ENCODE measurements at places on chromosomes 4 and X.

DNA sequence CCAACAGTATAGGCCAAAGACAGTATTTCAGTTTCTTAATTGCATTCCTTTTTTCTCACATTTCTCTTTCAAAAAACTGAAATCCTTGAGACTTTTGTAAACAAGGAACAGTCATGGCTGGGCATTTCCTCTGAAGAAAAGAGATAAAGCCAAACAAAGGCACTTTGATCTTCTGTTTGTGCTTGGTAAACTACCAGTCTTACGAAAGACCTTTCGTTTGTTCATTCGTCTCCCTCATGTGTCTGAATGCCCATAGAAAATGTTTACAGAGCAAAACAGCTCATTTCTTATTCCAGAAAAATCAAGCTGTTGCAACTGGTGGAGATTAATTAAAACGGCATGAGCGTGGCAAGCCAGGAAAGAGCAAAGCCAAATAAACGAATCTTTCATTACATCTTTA, 178.0 kb downstream of the GASK1B start:
- no peak for DNase-seq
- no peak overlapping the region for H3K27ac ChIP-seq

DNA sequence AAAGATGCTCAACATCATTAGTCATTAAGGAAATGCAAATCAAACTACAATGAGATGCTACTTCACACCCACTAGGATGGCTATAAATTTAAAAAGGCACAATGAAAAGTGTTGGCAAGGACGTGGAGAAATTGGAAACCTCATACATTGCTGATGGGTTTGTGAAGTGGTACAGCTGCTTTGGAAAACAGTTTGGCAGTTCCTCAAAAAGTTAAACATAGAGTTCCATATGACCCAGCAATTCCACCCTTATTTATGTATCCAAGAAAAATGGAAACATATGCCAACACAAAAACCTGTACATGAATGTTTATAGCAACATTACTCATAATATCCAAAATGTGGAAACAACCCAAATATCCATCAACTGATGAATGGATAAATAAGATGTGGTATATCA, 101.3 kb upstream of the MAGEB10 start:
- H3K27me3 ChIP-seq, result no peaks in the 10 kb centered on the region
- no peak for DNase-seq
- H3K4me3 ChIP-seq, result no peak overlapping the region

DNA sequence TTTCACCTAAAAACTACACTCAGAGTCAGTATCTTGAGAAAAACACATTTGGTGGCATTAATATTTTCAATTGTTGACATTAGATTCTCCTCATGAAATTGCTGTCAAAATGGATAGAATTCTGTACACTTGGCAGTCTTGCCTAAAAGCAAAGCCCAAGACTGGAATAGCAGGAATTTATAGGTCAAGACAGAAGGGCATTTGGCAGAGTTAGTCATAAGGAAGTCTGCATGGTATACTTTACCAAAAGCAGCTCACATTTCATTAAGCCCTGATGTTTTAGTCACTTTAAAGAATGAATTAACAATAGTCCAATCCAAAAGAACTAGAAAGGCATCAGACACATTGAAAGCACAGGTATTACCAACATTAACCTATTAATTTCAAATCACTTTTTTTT, 7.1 kb downstream of the CCDC160 start:
- no peak for DNase-seq
- no peaks in the 10 kb centered on the region for H3K27me3 ChIP-seq
- H3K4me3 ChIP-seq, result no peak overlapping the region
- H3K36me3 ChIP-seq, result no peaks in the 10 kb centered on the region
- H3K27ac ChIP-seq, result no peak overlapping the region
- H3K4me1 ChIP-seq, result 0 out of 2 replicates have a peak, but pooled peaks cover 3% of the 10 kb centered on the region

GRCh38 chrX:148517176-148517575, 16.8 kb downstream of the AFF2 start:
- H3K36me3 ChIP-seq, result no peaks in the 10 kb centered on the region
- no peak for DNase-seq
- no peaks in the 10 kb centered on the region for H3K27me3 ChIP-seq
- H3K4me1 ChIP-seq, result no peaks in the 10 kb centered on the region
- H3K27ac ChIP-seq, result no peak overlapping the region

DNA sequence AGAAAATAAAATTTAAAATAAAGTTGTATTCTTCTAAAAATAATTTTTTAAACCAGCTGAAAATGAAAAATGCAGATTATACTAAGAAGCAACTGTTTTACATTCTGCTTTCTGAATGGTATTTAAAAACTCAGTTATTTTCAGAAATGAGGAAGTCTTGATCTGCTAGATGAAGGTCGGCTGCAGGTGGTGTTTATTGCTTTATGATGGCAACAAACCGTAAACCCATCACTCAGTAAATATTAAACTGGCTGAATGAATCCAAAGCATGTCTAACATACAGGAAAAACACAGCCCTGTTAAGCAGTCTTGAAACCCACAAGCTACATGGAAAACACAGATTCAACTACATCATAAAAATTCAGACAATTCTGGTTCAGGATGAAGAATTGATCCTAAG, 29.3 kb downstream of the DYNLT3 start:
- H3K4me1 ChIP-seq, result peaks cover 14% of the 10 kb centered on the region
- peak; percentile 30 for DNase-seq
- H3K27ac ChIP-seq, result peak overlapping the region; percentile 71
- H3K36me3 ChIP-seq, result no peaks in the 10 kb centered on the region
- no peak overlapping the region for H3K4me3 ChIP-seq
- no peaks in the 10 kb centered on the region for H3K27me3 ChIP-seq

DNA sequence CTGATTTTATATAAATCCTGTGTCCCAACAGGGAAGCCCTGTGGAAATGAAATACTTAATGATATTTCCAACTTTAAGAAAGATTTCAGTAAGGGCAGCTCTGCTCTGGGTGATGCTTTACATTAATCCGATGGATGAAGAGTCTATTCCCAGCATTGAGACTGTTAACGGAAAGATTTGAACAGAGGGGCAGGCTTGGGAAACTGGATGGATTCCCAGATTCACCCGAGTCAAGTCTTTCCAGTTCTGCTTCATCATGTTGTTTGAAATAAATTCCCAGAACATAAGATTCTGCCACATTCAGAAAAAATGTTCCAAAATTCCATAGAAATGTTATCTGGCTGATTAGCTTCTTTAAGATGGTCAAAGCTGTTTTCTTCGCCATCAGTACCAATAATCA, 246.0 kb downstream of the FBXW7 start:
- no peak overlapping the region for H3K4me3 ChIP-seq
- H3K4me1 ChIP-seq, result no peaks in the 10 kb centered on the region
- no peak for DNase-seq
- no peak overlapping the region for H3K27ac ChIP-seq
- H3K27me3 ChIP-seq, result no peaks in the 10 kb centered on the region
- no peaks in the 10 kb centered on the region for H3K36me3 ChIP-seq

DNA sequence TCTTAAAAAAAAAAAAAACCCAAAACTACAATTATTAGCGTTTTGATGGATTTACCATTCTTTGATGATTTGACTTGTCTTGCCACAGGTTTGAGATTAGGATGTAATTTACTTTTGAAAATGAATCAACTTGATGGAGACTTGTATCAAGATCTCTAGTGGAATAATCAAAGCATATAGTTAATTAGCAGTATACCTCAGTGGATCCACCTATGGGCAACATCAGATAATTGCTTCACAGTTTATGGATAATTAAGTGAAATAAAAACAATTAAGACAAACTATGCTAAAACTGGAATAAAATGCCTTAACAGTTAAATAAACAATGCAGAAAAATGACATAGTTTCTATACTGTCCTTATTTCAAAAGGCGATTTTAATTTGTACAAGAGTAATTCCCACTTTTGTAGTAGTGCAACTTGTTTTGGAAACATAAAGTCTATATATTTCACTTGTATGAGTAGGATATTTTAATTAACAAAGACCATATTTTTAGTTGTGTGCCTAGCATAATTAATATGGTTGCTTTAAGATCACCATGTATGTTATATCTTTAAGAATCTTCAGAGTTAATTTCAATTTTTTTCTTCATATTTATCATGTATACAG, 4.2 kb downstream of the CPEB2 start:
- peak; percentile 33 for DNase-seq
- H3K36me3 ChIP-seq, result peaks cover 3% of the 10 kb centered on the region
- no peak overlapping the region for H3K27ac ChIP-seq
- H3K4me1 ChIP-seq, result 0 out of 2 replicates have a peak, but pooled peaks cover 8% of the 10 kb centered on the region

DNA sequence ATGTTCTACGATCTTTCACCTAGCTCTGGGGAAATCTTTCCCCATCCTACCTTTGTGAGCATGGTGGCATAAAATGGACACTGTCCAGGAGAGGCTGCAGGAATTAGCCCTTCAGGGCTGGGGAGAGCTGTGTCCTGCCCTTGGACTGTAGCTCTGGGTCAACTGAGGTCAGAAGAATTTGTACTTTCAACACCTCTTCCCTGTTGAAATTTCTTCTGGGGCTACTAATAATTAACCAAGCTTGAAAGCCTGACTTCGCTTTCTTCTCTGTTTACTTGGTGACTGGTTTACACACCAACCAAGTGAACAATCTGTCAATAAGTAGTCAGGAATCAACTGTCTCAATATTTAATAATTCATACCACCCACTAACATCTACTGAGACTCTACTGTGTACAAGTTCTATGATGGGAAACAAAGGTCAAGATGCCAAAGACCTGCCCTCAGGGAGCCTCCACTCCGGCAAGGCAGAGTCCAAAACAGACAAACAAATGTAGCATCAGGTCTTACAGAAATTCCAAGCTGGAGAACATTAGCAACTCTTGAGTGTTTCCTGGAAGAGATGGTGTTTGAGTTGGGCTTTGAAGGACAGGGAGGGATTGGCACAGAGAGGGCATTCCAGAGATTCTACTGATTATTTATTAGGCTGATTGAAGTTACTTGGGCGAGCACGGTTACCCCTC, 113.1 kb downstream of the ENPP6 start:
- no peak overlapping the region for H3K27ac ChIP-seq
- no peaks in the 10 kb centered on the region for H3K27me3 ChIP-seq
- no peaks in the 10 kb centered on the region for H3K4me1 ChIP-seq

- H3K4me1 ChIP-seq, result no peaks in the 10 kb centered on the region
- no peak overlapping the region for H3K27ac ChIP-seq
- no peaks in the 10 kb centered on the region for H3K27me3 ChIP-seq
Measured at GRCh38 chr4:115596265-115597001, 483.0 kb upstream of the NDST4 start.

DNA sequence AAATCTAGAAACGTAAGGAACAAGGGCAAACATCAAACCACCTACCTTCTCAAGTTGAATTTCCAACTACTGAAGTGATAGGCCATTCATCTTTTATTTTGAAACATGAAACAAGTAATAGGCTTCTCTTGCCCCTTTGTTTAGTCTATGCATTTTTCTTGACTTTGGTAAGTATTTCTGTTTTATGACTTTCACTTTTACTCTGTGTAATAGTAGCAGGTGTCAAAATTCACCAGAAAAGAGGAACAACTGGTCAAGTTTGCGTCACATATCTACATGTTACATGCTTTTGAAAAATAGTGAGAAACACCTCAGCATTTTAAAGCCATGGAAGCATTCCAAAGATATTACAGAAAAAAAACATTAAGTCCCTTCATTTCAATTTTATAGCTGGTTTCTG, 157.1 kb upstream of the FTHL17 start:
- H3K4me1 ChIP-seq, result no peaks in the 10 kb centered on the region
- no peaks in the 10 kb centered on the region for H3K36me3 ChIP-seq
- no peak overlapping the region for H3K27ac ChIP-seq
- no peaks in the 10 kb centered on the region for H3K27me3 ChIP-seq
- no peak overlapping the region for H3K4me3 ChIP-seq
- DNase-seq, result no peak

DNA sequence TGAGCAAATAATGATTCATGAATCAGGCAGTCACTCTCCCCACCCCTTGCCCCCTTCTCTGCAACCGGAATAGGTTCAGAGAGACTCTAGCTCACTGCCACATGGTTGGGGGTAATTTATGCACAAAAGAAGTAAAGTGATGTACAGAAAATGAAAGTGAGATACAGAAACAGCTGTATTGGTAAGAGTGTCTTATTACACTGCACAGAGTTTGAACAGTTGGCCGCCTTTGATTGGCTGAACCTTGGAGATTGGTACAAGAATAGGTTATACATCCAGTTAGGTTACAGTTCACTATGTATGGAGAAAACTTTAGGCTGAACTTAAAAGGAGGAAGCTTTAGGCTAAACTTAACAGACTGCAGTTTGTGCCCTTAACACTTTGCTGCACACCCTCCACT, 34.6 kb upstream of the DIAPH2 start:
- H3K4me1 ChIP-seq, result no peaks in the 10 kb centered on the region
- H3K27ac ChIP-seq, result no peak overlapping the region
- H3K4me3 ChIP-seq, result no peak overlapping the region
- H3K27me3 ChIP-seq, result no peaks in the 10 kb centered on the region
- DNase-seq, result no peak

- H3K4me1 ChIP-seq, result no peaks in the 10 kb centered on the region
- H3K27me3 ChIP-seq, result no peaks in the 10 kb centered on the region
- H3K36me3 ChIP-seq, result no peaks in the 10 kb centered on the region
- no peak overlapping the region for H3K4me3 ChIP-seq
- no peak for DNase-seq
Measured at GRCh38 chrX:39022106-39022505, 220.8 kb downstream of the MID1IP1 start.

- no peak overlapping the region for H3K4me3 ChIP-seq
- no peak for DNase-seq
- H3K27me3 ChIP-seq, result no peaks in the 10 kb centered on the region
- H3K27ac ChIP-seq, result no peak overlapping the region
Measured at GRCh38 chr4:84856468-84857049, 109.9 kb downstream of the WDFY3 start.

GRCh38 chr4:113997206-113997605, 17.8 kb upstream of the ARSJ start:
- DNase-seq, result no peak
- H3K4me3 ChIP-seq, result no peak overlapping the region
- no peaks in the 10 kb centered on the region for H3K27me3 ChIP-seq
- H3K27ac ChIP-seq, result no peak overlapping the region
- H3K4me1 ChIP-seq, result no peaks in the 10 kb centered on the region

GRCh38 chrX:123422875-123423274, 238.8 kb downstream of the GRIA3 start:
- DNase-seq, result peak; percentile 18
- no peaks in the 10 kb centered on the region for H3K27me3 ChIP-seq
- no peaks in the 10 kb centered on the region for H3K4me1 ChIP-seq
- H3K36me3 ChIP-seq, result no peaks in the 10 kb centered on the region
- no peak overlapping the region for H3K27ac ChIP-seq

- H3K36me3 ChIP-seq, result no peaks in the 10 kb centered on the region
- H3K27me3 ChIP-seq, result no peaks in the 10 kb centered on the region
- no peaks in the 10 kb centered on the region for H3K4me1 ChIP-seq
- no peak overlapping the region for H3K27ac ChIP-seq
- DNase-seq, result no peak
- no peak overlapping the region for H3K4me3 ChIP-seq
Measured at GRCh38 chrX:118373538-118373937, 27.6 kb downstream of the WDR44 start.

- no peak overlapping the region for H3K4me3 ChIP-seq
- no peaks in the 10 kb centered on the region for H3K27me3 ChIP-seq
- no peak overlapping the region for H3K27ac ChIP-seq
- DNase-seq, result no peak
Measured at GRCh38 chrX:53713987-53714579, 27.6 kb upstream of the HUWE1 start.

- H3K27me3 ChIP-seq, result no peaks in the 10 kb centered on the region
- H3K4me1 ChIP-seq, result no peaks in the 10 kb centered on the region
- H3K27ac ChIP-seq, result no peak overlapping the region
- H3K36me3 ChIP-seq, result no peaks in the 10 kb centered on the region
- no peak for DNase-seq
Measured at GRCh38 chr4:24080871-24081270, 191.0 kb upstream of the PPARGC1A start.
